ENCODE measurements at places on chromosomes 12 and 14.

DNA sequence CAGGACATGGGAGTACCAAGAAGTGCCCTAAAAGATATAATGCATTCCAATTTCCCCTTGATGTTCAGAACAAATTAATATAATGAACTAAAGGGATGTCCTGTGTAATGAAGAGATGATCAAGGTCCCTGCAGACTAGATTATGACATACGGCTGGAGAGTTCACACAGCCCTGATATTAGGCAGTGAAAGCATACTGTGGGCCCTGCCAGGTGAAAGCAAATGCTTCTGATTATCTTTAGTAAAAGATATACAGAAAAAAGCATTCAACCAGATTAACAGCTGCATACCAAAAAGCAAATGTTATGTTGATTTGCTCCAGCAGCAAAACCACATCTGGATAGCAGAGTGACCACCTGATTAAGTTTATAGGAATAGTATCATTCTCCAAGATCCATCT, 12.1 kb downstream of the HIGD1C start:
- DNase-seq: no peak

- DNase-seq: no peak
Observed at GRCh38 chr14:41397926-41398325, 208.8 kb upstream of the LRFN5 start.

GRCh38 chr12:2853626-2854025, 3.2 kb downstream of the TEX52 start:
- peak; percentile 94 for DNase-seq

DNA sequence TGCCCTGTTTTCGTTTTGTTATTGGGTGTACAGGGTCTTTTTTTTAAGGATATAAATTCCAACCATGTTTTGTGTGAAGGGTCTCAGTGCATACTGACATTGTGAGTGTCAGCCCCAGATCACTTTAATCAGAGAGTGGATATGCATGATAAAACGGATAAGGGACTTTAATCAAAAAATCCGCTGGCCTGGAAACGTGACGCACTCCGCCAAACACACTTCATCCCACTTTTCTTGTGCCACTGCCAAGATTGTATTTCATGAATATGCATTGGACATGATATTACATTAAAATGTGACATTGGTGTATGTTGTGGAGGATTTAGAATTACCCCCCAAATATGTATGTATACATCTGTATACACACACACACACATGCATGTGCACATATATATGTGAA, 273.1 kb downstream of the VRK1 start:
- DNase-seq: no peak

DNA sequence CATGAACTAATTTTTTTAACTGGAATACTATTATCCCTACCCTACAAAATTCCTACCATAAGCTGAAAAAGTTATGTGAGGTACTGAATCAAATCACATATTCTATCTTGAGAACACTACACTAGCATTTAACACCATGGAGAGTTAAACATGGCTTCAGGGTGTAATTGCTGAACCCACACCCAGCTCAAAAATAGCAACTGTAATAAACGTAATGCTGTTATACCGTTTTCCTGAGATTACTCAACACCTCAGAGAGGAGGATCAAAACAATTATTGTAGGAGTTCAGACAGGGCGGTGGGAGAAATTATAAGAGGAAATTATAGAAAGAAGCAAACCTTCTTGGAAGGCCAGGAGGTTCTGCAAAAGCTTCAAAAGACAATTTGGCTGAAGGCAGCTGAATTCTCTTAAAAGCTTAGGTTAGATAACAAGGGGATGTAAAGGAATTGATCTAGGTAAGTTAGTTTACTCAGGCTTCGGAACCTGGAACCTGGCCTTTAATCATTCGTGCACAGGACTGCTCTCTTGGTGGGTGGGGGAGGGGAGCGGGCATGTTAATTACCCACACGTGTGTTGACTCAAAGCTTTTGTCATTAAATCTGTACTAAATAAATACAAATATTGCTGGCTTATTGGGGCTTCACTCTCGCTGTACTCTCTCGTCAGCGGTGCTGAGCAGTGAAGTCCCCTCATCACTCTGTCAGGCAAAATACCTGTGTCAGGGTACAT, 12.1 kb upstream of the IPO8 start:
- DNase-seq: no peak

GRCh38 chr12:98439981-98440581, 75.3 kb upstream of the TMPO start:
- DNase-seq: peak; percentile 80

GRCh38 chr12:54660320-54660962, 12.3 kb upstream of the DCD start:
- DNase-seq: no peak

- DNase-seq: no peak
Observed at GRCh38 chr12:132403636-132404434, 74.4 kb upstream of the GALNT9 start.

DNA sequence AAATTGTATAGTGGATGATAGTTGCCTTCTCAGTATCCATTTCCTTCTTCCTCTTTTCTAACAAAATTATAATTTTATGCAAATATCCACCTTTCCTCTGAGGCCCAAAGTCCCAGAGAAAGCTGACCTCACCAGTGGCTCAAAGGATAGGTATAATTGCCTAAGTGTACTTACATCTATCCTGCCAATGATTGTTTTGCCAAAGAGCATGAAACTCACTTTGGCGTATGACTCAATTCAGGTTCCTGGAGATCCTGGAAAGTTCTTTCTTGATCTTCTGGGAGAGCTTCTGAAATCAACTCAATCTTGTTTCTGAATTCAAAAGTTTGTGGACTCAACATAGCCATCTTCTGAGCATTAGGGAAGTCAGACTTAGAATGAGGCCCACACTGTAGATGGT, 10.5 kb upstream of the RBM25 start:
- no peak for DNase-seq

DNA sequence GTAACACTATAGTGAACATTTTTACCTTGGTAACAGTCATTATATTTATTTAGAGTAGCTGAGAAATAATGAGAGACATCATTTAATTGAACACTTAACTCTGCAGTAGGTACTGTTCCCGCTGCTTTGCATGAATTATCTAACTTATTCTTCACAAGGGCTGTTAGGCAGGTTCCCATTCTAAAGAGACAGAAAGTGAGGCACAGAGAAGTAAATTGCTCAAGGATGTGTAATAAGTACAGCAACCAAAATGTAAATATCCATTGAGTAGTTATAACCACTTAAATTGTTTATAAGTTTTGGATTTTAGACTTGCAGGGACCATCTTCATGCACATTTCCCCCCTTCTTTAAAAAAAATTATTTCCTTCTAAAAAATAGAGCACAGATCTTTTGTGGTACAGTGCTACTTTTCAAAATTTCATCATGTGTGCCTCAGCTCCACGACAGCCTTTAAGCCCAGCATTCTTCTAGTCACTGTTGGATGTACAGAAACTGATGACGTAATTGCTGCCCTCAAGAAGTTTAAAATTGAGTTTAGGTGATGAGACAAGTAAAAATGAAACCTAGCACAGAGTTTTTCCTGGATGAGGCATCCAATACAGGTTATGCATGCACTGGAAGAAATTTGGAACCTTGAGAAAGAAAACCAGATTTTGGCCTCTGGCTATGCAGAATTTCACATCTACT, 6.0 kb upstream of the MANSC4 start:
- DNase-seq: peak; percentile 24

DNA sequence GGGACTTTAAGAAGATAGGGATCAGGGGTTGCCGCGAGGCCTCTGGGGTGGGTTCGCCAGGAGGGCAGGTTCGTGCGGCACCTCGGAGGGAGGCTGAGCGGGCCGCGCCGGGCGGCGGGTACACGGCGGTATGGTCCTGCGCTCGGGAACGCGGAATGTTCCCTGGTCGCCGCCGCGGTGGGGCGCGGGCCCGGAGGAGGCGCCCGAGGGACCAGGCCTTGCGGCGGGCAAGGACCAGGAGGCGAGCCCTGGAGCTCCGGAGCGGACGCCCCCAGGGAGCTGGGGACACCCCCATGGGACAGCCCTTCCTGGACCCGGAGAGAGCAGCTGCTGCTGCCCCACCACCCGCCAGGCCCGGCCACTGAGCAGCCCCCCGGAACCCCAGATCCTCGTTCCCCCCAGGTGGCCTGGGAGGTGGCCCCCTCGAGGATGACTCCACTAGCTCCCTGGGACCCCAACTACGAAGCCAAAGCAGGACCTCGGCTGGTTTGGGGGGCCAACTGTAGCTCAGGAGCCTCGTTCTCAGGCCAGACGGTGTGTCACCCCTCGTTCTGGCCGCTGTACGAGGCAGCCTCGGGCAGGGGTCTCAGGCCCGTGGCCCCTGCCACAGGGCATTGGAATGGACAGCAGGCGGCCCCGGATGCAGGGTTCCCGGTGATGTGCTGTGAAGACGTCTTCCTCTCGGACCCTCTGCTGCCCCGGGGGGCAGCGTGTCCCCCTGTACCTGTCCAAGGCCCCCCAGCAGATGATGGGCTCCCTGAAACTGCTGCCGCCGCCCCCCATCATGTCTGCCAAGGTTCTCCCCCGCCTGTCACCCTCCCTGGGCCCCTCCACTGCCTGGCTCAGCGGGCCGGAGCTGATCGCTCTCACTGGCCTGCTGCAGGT, 45.6 kb upstream of the SLC8A3 start:
- no peak for DNase-seq

GRCh38 chr12:78324234-78324633, 493.5 kb downstream of the NAV3 start:
- DNase-seq: no peak

DNA sequence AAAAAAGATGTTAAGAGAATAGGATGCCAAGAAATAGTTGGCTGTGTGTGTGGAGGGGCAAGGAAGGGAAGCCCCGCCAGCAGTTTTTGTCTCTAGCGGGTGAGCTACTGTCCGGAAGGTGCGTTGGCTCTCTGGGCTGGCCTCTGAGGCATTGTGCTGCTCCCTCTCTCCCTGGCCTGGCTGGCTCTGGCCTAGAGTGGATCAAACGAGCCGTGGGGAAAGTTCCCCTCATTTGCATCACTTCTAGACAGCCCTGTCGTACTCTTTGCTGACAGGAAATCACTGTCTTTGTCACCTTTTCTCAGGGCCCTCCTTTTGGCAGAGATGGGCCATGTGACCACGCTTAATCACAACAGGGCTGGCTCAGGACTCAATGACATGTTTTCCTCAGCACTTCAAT, 236.1 kb upstream of the NPAS3 start:
- peak; percentile 95 for DNase-seq

GRCh38 chr12:94714378-94715114, 64.2 kb upstream of the TMCC3 start:
- peak; percentile 71 for DNase-seq

DNA sequence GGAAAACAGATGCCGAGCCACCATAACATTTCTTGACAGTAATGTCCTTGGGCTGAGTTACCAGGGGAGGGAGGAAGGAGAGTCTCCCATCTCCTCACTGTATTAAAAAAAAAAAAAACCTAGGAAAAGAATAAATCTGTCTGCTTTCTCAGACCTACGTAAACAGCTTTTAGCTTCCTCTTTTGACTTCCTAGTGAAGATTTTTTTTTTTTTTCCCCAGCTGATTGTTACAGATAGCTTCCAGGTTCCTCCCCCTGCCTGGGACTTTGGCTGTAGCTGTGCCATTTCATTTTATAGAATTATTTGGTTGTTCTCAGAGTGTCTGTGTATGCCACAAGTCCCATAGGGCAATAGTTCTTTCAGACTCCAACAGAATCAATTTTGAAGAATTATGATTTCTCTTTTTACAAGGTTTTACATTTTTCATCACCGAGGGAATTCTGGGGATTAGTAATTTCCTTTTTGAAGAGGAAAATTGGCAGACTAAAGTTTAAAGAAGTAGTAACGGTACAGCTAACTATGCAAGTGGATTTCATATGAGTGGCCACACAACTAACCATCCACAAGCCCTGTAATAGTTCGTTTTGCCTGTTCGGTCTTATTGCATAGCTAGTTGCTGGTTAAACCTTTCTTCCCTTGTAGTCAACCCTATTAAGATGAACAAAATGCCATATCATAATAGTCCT, 23.1 kb upstream of the GNS start:
- DNase-seq: no peak

DNA sequence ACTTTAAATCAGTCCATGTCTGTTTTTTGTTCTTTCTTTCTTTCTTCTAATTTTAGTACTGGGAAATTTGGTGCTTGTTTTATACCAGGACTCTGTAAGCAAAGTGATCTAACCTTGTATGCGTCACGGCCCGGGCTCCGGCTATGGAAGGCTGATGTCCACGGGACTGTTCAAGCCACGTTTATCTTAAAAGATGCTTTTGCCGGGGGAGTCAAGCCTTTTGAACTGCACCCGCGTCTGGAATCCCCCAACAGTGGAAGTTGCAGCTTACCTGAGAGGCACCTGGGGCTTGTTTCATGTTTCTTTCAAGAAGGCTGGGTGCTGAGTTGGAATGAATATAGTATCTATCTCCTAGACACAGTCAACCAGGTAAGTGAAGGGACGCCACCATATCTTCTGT, 62.2 kb downstream of the TECPR2 start:
- DNase-seq: no peak

GRCh38 chr12:75819512-75819911, 212.1 kb downstream of the PHLDA1 start:
- DNase-seq: no peak

- DNase-seq: no peak
Observed at GRCh38 chr14:51210594-51210993, 29.5 kb upstream of the TMX1 start.

- DNase-seq: no peak
Observed at GRCh38 chr12:24945845-24946244, 3.1 kb downstream of the BCAT1 start.

DNA sequence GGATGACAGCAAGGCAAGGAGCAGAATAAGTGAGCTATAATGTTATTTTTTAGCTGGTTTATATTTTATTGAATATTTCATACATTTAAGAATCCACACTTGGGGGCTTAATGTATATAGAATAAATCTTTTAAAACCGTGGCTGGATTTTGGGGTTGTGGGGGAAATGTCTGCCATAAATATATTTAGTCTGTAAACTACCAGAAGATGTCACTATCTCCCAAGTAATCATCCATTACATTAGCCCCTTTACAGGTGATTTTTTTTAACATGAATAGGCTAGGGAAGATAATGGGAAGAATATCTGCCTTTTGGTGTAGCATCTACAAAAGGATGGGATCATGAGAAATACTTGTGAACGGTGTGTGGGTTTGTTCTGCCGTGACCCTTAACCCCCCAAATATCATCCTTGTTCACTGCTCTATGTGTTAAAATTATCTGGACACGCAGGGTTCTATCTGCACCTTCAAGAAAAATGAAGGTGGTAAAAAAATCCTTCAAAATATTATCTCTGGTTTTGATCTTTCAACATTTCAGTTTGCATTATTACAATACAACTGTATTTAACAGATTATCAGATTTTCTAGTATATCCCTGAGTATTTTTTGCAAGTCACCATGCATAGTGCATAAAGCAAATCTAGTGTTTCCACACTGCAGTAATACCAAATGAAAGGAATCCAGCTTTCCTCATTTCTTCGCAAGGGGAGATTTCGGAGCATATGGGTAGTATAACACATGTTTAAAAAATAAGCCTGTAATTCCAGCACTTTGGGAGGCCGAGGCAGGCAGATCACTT, 8.0 kb upstream of the SLC17A8 start:
- peak; percentile 52 for DNase-seq

DNA sequence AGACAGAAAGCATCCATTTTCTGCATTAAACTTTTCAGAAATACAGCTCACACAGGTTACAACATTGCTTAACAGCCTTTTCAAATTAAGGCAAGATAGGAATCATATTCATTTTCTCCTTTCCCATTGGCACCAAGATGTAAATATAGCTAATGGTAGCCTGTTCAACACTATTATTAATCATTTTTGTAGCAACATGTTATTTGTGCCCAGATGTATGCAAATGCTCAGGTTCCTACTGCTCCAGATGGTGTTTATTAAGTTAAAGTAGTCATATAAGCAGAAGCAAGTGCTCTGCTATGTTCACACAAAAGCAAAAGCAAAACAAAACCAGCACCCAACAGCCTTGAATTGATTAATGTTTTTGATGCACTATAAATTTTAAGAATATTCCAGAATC, 1110.6 kb downstream of the SLC6A15 start:
- no peak for DNase-seq
